ENCODE measurements at places on chromosomes 13 and 19.

- no peak for DNase-seq
Observed at GRCh38 chr19:41230067-41230857, 11.2 kb downstream of the AXL start.

DNA sequence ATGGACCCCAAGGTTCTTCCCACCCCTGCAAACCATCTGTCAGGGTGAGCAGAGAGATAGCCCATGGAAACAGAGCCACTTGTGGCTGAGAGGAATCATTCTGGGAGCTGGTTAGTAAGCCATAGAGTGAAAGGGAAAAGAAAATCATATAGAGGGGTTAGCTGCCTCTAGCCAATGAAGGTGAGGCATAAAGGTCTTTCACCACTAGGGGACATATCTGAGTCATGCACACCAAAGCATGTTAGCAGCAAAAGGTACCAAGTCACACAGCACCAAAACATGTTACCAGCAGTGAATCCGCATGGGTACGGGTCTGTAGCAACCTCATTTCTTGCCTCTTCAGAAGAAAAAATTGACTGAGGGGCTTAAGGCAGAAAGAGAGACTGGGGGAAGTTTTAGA is 76.7 kb upstream of the ZNF43 start:
- no peak for DNase-seq

DNA sequence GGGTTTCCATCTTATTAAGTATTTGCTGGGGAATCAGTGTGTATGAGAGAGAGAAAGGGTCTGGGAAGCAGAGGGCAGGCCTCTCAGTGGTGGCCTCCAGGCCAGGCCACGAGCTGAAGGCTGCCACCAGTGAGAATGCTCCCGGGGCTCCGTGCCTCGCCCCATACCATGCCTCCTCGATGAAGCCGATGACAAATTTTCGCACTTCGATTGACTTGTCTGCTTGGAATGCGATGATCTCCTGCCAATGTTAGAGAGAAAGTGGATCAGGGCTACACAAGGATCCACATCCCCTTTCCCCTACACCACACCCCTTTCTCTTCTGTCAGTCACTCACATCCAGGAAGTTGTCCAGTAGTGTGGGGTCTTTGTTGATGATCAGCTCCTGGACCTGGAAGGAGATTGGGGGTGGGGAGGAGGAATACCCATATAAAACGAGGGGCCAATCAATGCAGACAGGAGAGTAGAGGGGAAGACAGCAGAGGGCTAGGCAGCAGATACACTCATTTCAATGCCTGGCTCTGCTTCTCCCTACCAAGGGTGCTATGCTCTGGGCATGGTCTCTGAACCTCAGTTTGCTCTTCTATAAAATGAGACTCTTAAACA is 10.7 kb downstream of the SYMPK start:
- DNase-seq = no peak

GRCh38 chr13:44210525-44210924 is 163.1 kb upstream of the SERP2 start:
- DNase-seq = no peak

DNA sequence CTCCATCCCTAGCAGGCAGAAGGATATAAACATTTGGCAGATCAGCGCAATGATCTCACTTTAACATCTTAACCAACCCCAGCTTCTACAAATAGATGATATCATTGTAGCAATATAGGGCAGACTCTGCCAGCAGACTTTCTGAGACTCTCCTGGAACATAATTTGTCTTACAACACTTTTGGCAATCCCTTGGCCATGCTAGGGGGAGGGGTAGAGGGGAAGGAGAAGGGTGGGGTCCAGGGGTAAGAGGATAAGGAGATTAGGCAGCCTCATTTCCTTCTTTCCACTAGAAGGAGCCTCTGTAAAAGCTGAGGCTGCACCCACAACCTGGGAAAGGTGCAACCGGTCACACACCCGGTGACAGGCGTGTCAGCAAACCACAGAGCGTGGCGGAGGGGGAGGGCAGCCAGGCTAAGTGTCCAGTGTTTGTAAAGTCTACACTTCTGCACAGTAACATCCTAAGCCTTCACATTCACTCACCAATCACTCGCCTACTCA is 8.7 kb upstream of the UBAC2 start:
- DNase-seq = no peak

GRCh38 chr19:48737360-48737998 is 2.9 kb downstream of the RASIP1 start:
- DNase-seq = no peak

- DNase-seq = no peak
Observed at GRCh38 chr13:43652760-43653159, 134.0 kb downstream of the ENOX1 start.

All from activated gamma-delta T cell treated with Interleukin-2 at 50 U/mL for 16 hours (primary cell).